ENCODE measurements at places on chromosomes 2 and 18.

- no peak for DNase-seq
These were observed 49.5 kb downstream of the ANO7 start for GRCh38 chr2:241237949-241238371.

GRCh38 chr2:154637456-154637855 lies 61.0 kb upstream of the KCNJ3 start:
- no peak for DNase-seq

DNA sequence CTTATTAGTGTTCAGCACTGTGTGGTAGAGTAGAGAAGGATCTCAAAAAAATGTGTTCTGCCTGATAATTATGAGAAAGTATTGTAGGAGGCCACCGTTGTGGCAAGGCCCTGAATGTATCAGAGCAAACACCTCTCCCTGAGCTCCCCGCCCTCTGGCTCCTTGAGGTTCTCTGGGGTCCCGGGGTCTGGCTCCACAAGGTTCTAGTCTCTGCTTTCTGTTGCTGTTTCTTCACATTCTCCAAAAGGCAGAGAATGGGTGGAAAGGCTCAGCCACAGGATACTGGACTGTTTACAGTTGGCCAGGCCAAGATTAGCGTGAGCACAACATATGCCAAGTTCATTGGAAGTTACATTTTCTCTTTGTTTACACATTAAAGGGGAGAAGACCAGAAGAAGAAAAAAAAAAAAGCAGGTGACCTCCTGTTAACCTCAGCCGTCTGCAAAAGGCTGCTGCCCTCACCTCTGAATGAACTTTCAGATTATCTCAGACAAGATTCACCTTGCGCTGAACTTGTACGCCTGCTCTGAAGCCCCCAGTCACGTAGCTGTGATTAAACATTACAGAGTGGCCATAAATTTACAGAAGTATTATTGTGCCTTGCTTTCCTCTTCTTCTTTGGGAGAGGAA lies 56.6 kb upstream of the CYP26B1 start:
- no peak for DNase-seq

DNA sequence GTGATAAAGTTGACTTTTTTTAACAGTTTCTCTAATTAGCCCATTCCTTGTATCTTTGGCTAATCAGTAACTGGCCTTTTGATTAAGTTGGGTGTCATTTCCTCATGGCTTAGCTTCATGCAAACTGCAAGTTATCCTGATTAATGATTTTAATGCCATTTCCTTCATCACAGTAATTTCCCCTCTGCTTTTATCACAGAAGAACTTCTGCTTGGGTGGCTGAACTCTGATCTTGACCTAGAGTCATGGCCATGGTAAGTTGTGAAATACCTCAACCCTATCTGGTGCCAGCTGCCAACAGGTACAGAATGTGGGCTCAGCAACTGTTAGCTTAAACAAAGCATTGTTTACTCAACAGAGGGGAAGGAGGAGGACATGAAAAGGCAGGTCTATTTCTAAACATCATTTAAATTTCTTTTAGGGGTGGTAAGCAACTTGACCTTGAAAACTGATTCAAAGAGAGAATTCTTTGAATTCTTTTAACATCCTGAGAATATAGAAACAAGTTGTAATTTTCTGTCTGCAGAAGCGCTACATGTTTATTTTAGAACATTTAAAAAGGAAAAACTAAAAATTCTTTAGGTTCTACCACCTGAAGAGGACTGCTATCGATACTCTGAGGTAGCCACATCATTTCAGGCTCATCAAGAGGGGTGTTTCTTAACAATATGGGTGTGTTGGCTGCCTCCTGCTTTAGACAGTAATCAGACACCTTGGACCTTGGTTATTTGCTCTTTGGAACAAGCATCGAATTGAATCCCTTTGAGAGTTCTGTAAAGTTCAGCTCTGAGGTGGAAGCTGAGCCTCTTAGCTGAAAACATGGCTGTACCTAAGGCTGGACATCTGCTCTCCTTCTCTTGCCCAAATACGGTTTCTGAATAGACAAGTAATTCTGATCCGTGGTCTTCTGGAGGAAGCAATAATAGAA lies 39.7 kb downstream of the ANXA4 start:
- no peak for DNase-seq

- no peak for DNase-seq
These were observed 349.9 kb upstream of the ZNF521 start for GRCh38 chr18:25701821-25702220.

GRCh38 chr2:74149247-74149525 lies 1.5 kb upstream of the BOLA3 start:
- DNase-seq, result no peak

- DNase-seq, result no peak
These were observed 156.1 kb downstream of the HAUS1 start for GRCh38 chr18:46260016-46260878.

DNA sequence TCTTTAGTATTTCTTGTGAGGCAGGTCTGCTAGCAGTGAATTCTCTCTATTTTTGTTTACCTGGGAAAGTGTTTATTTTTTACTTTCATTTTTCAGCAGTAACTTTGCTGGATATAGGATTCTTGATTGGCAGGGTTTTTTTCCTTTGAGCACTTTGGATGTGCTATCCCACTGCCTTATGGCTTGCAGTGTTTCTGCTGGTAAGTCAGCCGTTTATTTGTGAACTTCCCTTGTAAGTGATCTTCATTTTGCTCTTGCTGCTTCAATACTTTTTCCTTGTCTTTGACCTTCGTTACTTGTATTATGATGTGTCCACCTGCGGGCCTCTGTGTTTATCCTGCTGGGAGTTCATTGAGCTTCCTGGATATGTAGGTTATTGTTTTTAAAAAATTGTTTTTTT lies 54.7 kb downstream of the SLC66A2 start:
- DNase-seq, result no peak

DNA sequence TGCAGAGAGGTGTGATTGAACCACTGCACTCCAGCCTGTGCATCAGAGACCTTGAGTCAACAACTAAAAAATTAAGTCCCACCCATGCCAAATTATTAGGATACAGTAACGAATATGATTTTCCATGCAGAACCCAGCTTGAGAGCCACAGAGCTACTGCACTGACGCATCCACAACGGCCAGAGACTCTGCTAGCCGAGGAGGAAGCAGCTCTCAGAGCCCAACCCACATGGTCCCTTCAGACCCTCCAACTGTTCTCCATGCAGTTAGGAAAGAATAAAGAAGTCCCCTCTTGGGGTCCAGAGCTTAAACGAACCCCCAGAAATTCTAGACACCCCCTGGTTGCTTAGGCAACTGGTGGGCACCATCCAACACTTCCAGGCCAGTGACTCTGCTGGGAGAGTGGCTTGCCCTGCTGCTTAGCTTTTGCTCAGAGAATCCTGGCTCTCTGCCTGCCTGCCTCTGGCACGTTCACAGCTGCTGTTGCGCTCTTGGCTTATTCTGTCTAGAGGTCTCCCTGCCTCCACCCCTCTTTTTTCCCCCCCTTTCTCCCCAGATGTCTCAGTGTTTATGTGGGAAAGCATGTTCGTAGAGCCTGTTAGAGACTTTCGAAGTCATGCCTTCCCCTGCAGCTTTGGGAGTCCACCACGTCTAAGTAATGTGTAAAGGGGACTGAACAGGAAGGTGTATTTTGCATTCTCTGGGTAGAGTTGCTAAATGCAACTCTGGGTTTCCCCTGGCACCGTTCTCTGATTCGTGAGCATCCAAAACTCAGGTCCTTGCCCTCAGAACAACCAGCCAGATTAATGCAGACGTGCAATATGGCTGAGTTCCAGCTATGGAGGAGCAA lies 26.0 kb upstream of the SP3 start:
- DNase-seq, result no peak

DNA sequence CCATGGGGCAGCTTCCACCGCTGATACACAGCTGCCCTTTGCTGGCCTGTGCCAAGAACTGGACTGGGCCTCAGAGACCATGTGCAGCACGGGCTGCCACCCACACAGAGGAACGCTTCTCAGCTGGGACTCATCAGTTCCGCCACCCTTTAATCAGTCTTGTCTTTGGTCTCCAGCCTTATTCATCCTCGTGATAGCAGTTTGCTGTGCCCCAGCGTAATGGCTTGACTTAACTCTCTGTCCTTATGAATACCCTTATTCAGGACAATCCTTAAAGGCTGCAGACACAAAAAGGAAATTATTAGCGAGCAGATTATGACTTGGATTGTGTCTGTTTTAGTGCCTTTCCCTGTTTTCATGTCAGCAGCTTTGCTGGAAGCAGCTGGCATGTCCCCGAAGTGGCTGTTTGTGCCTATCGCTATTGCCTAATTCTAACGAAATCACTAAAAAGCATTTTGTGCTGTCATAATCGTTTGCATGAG lies 108.9 kb upstream of the DAPL1 start:
- peak; percentile 71 for DNase-seq

GRCh38 chr2:176187899-176188773 lies at the start of gene HOXD1:
Gene HOXD1, plus strand, starts transcription at chr2:176188668. Its CDS starts 134 bp downstream, at chr2:176188802.
- peak; percentile 66 for DNase-seq

- no peak for DNase-seq
These were observed 14.1 kb downstream of the ZFP36L2 start for GRCh38 chr2:43212216-43212835.

DNA sequence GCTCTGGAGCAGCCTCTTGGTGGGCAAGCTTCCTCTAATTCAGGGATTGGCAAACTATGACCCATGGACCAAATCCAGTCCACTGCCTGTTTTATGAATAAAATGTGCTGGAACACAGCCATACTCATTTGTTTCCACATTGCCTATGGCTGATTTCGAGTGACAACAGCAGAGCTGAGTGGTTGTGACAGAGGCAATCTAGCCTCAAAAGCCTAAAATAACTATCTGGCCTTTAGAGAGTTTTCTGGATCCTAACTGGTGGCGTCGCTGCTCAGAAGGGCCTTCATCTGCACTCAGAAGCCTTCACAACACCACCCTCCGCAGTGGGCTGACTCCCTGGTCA lies 147.1 kb downstream of the CCBE1 start:
- DNase-seq, result no peak

DNA sequence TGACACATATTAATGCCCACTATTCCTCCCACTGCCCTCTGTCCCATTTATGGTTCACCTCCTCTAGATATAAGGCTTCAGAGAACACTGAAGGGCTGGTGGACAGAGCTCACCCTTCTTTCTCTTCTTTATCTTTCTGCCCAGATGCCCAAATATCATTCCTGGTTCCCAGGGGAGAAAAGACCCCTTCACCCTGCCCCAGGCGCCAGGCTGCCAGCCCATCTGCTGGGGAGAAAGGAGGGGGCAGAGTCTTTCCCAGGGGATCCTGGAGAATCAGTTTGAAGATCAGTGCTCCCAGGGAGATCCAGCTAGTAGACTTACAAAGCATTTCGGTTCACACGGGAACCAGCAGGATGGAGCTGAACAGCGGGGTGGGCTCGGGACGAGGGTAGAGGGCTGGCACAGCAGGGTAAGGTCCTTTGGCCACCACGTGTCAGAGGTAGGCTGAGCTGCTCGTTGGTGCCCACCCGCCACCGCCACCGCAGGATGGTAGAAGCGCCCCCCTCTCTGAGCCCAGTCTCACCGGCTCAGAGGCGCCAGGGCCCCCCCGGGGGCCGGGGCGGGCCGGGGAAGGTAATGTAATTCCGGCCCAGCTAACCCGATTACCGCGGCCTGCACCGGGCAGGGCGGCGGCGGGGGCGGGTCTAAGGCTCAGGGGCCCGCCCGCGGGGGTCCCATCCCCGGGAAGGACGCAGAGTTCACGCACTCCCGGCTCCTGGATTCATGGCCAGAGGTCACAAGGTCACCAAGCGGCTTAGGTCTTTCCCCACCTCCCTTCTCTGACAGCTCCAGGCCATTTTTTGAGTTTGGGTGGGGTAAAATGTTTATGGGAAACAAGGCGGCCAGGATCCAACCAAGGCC lies 1.3 kb upstream of the TLX2 start:
- DNase-seq, result no peak

GRCh38 chr2:28747714-28748113 lies 3.9 kb upstream of the PPP1CB start:
- no peak for DNase-seq

DNA sequence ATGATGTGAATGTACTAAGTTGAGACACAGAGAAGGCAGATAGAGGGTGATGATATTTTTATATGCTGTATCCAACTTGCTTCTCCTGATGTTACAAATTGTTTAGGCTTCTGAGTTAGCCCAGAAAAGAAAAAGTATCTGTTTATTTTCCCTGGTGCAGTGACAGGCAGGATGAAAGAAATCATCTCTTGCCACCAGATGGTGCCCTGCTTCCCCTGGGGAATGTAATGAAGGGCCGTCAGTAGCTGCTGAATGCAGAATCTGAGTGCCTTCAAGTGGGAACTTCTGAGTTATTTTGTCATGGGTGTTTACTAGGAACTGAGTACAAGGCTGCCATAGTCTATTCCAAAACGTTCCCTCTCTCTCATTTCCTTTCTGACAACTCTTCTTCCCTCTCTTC lies 525.6 kb downstream of the MBD2 start:
- DNase-seq, result peak; percentile 2

DNA sequence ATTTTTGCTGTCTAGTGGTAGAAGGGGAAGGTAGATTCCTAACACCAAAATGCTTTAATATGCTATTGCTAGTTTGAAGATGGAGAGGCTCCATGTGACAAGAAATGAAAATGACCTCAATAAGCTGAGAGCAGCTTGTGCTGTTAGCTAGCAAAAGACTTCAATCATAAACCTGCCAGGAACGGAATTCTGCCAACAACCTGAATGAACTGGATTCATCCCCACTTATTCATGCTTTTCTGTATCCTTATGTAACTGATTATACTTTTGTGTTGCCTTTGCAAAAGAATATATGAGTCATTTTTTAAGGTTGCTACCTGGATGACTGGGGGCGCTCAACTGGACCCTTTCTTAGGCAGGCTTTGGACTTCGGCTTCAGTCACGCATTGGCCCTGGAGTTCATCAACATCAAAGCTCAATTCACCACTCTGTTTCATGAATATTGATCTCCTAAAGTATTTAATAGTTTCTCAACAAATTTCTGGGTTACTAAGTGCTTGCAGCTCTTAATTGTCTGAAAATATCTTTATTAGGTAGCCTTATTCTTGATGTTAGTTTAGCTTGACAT lies 97.5 kb upstream of the KCNJ3 start:
- DNase-seq, result no peak

DNA sequence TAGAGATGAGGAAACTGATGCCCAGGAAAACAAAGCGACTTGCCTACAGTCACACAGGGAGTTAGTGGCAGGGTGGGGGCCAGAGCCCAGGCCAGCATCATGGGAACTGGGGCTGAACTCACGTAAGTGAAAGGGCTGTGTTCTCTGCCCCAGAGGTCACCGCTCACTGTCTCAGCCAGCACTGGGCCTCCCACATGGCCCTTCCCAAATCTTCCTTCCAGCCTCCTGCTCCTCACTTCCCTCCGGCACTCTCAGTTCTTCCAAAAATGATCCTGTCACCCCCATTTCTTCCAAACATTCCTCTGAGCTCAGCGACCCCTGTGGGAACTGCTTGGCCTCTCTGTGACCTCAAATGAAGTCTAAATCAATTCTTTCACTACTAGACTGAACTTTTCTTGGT lies 90.5 kb upstream of the TMEM247 start:
- DNase-seq, result no peak

DNA sequence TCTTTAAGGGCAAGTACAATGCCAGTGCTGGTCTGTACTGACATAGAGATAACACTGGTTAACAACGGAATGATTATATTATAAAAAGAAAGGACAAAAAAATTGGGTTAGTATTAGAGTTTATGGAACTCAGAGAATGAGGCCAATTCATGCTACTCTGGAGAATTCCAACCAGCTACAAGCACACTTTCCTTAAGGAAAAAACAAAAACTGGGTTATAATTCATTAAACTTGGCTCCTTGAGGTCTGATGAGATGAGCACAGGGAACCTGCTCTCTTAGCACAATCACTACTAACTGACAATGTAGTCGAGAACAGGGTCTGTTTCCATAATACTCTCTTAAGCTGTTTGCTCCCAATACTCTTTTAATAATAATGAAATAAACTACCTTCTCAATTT lies 165.3 kb downstream of the NRXN1 start:
- DNase-seq, result no peak
